ENCODE measurements at places on chromosomes 16 and 17.

- no peak overlapping the region for H3K27ac ChIP-seq
- no peaks in the 10 kb centered on the region for H3K36me3 ChIP-seq
- no peak overlapping the region for H3K4me3 ChIP-seq
- DNase-seq: no peak
Observed at GRCh38 chr16:73385696-73386095, 337.8 kb upstream of the ZFHX3 start.

DNA sequence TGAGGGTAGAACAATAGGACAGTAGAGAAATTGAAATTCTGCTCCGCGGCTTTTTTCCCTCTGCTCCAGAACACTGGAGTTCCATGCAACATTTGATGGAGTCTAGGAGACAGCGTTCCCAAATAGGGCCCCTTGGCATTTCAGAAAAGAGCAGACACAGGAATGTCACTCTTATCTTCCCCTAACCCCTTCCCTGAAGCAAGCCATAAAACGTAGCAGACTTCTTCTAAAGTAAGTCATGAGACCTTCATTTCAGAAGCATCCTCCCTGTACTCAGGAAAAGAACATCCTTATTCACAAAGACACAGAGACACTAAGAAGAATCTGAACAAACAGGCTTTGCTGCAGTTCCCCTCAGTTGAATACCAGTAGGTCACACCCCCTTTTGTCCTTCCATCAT lies 296.1 kb upstream of the SOX9 start:
- H3K27me3 ChIP-seq: no peaks in the 10 kb centered on the region
- H3K27ac ChIP-seq: no peak overlapping the region
- H3K4me1 ChIP-seq: no peaks in the 10 kb centered on the region
- H3K4me3 ChIP-seq: no peak overlapping the region

DNA sequence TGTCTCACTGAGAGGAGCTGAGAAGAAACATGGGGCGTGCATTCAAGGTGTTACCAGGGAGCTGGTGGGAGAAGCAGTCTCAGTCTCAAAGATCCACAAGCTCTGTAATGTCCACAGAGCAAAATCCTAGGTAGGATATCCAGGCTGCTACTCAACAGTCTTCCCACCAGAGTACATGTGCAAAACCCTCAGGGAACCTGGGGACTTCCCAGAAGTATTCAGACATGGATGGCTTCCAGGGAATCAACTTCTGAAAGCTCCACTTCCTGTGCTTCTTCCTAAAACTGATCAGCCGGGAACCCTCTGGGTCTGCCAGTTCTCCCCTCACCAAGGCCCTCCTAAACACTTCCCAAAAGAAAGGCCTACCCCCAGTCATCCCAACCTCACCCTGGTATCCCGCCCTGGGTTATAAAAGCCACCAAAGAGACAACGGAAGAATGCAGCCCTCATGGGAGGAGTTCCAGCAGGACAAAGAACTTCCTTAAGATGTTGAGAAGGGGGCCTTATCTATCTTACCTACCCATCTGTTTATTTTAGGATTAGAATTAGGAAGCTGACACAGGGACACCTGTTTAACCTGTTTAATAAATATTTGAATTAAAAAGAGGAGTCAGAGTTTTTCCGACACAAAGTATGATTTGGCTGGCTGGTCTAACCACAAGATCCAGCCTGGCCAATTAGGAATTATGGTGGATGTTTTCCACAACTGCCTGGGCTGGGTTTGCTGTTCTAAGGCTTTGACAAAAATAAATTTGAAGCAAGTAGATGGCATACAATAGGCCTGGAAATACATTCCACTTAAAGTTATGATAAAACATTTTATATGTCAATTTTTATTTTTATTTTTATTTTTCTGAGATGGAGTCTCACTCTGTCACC lies 37.0 kb downstream of the CUEDC1 start:
- H3K4me3 ChIP-seq: no peak overlapping the region
- H3K27ac ChIP-seq: no peak overlapping the region
- H3K27me3 ChIP-seq: no peaks in the 10 kb centered on the region
- no peaks in the 10 kb centered on the region for H3K36me3 ChIP-seq

DNA sequence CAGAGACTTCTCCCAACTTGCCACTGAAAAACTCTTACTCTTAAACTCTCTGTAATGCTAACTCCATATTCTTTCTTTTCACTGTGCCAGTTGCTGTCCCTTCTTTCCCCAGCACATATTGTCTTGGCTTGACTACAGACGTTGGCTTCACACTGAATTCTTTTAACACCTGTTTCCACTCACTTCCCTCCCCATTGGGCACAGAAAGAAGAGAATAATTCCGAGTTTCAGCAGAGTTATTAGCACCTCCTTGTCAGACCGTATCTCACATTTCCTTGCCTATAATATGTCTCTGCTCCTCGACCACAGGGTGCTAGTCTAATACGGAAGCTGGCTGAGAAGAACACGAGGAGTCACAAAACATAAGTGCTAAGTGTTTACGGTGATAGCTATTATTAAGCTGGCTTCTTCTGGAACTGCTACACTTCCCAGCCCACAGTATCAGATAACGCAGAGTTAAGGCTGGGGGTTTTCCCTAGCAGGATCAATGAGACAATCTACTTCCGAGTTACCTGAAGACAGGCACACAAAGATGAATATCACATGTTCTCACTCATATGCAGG lies 188.5 kb upstream of the CDH8 start:
- H3K27ac ChIP-seq: no peak overlapping the region
- no peak overlapping the region for H3K4me3 ChIP-seq
- no peaks in the 10 kb centered on the region for H3K27me3 ChIP-seq
- no peaks in the 10 kb centered on the region for H3K4me1 ChIP-seq
- DNase-seq: no peak
- no peaks in the 10 kb centered on the region for H3K36me3 ChIP-seq

DNA sequence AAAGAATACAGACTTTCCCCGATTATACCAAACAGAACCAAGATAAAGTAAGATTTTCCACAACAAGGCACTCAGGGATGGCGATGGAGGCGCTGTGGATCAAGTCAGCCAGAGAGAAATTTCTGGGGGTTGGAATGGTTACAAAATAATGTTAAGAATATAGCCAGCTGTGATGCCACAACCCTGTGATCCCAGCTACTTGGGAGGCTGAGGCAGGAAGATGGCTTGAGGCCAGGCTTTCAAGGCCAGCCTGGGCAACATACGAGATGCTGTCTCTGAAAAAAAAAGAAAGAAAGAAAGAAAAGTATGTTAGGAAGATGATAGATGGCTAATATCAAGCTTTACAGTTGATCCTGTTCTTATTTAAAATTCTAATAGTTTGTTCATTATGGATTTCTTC lies 10.6 kb upstream of the ALOX12 start:
- no peaks in the 10 kb centered on the region for H3K27me3 ChIP-seq
- H3K4me3 ChIP-seq: no peak overlapping the region
- no peak for DNase-seq
